ENCODE measurements at places on chromosomes 5 and 9.

GRCh38 chr5:10800852-10801251, 39.8 kb upstream of the DAP start:
- no peak for DNase-seq

DNA sequence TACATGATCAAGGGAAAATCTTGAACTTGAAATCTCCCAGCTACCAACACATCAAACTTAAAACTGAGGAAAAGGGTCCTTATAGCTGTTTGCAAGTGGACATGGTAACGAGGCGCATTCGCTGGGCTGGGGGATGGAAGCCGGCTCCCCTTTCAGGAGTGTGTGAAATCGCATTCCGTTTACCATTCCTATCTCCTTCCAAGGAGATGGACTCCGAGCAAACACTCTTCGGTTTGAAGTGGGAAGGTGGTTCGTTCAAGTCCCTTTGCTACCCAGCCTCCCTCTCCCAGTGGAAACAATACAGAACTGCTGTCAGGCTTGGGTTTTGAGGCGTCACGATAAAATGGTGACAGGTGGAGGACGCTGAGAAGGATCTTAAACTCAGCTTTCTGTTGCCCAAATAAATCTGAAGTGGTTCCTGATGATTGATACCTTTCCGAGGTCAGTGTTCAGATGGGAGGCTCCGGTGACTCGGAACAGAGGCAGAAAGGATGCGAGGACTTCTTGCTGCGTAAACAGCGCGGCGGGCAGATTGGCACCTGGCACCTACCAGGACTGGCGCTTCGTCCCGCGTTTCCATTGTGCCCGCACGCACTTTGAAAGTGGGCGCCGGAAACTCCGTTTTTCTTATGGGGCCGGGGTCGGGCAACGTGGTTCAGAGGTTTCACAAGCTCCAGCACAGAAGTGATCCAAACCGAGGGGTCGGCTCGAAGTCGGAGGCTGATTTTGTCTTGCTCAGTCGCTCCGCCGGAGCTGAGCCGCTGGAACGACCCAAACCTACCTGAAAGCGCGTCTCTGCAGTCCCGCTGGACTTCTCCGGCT, 7.0 kb downstream of the MSX2 start:
- no peak for DNase-seq

DNA sequence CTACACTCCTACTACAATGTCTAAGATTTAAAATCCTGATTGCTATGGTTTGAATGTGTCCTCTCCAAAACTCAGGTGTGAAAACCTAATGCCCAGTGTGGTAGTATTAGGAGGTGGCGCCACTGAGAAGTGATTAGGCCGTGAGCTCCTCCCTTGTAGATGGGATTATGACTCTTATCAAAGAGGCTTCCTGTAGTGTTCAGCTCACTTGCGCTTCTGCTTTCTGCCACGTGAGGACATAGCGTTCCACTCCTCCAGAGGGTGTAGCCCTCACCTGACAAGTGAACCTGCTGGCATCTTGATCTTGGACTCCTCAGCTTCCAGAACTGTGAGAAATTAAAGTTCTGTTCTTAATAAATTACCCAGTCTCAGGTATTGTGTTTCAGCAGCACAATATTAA, 33.0 kb upstream of the WHRN start:
- no peak for DNase-seq

- DNase-seq = no peak
Measured at GRCh38 chr5:78667461-78668103, 19.0 kb upstream of the LHFPL2 start.

DNA sequence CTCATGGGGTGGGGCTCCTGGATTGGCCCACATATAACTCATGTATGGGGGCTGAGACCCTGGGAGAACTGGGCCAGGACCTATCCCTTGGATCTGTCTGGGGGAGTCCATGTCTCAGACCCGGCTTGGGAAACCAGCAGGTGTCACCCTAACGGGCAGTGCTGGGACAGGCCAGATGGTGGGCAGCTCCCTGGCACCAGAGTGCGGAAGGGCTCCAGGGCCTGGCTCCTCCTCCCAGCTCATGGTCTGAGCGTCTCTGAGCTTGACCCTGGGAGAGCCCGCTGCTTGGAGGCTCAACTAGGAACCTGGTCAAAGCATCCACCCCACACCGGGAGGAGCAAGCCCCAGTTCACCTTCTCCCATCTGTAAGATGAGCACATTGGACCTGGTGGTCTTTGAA, 15.5 kb upstream of the NCS1 start:
- no peak for DNase-seq

GRCh38 chr5:156477196-156477595, 150.2 kb downstream of the SGCD start:
- DNase-seq = no peak

- no peak for DNase-seq
Measured at GRCh38 chr5:172088801-172089200, 82.4 kb upstream of the FBXW11 start.

DNA sequence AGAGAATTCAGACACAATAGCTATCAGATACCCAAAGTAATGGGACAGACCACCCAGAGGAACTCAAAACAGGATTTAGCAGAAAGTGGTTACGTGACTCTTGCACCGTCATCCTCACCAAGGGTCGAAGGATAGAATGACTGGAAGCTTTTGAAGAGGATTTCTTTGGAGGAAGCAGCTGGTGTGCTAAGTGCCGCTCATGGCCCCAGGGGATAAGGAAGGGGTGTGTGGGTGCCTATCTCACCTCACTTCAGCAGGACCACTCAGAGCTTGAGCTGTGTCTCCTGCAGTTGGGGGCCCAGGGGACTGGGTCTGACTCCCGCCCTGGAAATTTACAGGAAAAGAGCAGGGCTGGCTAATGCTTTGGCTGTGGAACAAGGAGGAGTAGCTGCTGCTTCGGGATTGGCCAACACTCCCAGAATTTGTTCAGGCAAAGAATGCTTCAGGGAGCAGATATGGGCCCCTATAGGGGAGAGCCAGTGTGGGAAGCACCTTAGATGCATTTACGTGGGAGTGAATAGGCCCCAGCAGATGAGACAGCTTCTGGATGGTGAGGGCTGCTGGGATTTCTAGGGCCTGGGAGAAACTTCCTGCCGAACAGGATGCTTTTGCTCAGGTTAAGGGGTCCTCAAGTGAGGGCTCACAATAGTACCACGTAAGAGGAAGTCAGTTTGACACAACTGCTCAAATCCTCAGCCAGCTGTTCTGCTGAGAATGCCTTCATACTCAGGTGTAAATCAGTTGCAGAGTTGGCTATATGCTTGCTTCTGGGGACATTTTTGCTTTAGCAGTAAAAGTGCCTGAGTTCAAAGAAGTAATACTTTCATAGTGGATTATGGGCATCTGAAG, 29.1 kb upstream of the TOMM5 start:
- DNase-seq = no peak

All from endothelial cell (in vitro differentiated cells).